Endothelial cell of umbilical vein (primary cell): ENCODE measurements at places on chromosomes 5 and 9. TPM values are rescaled to one million over a fixed set of nuclear protein-coding genes. Genes with fewer than 3 reads are reported as not detected.

The AGXT2 gene
- not detected in 2 replicates for total RNA-seq

The IFNA13 gene
- total RNA-seq = not detected in 2 replicates

The F2RL1 gene
- 21.9 and 42.6 TPM in 2 replicates for total RNA-seq

The SEMA6A gene
- total RNA-seq = 1.4 and 1.5 TPM in 2 replicates

The SPINK7 gene
- total RNA-seq = not detected in 2 replicates

The MSX2 gene
- total RNA-seq = not detected in 2 replicates

The PKD2L2 gene
- total RNA-seq = not detected in 2 replicates

The TERT gene
- not detected in 2 replicates for total RNA-seq

The PHF24 gene
- not detected in 2 replicates for total RNA-seq

The CCNO gene
- total RNA-seq = 0.58 and 0.88 TPM in 2 replicates

The PITX1 gene
- 0.42 and 6.0 TPM in 2 replicates for total RNA-seq

The LECT2 gene
- total RNA-seq = not detected in 2 replicates

The TSLP gene
- total RNA-seq = not detected in 2 replicates

- H3K27me3 ChIP-seq = peaks cover 1% of the 10 kb centered on the region
- DNase-seq = no peak
- no peaks in the 10 kb centered on the region for H3K4me1 ChIP-seq
- H3K36me3 ChIP-seq = no peaks in the 10 kb centered on the region
Measured at GRCh38 chr9:109274884-109275730, 45.8 kb downstream of the EPB41L4B start.

- H3K27ac ChIP-seq = no peak overlapping the region
- H3K4me1 ChIP-seq = no peaks in the 10 kb centered on the region
- no peak for DNase-seq
- no peaks in the 10 kb centered on the region for H3K36me3 ChIP-seq
- H3K4me3 ChIP-seq = no peak overlapping the region
- H3K27me3 ChIP-seq = no peaks in the 10 kb centered on the region
Measured at GRCh38 chr5:94508461-94509148, 109.8 kb downstream of the KIAA0825 start.

DNA sequence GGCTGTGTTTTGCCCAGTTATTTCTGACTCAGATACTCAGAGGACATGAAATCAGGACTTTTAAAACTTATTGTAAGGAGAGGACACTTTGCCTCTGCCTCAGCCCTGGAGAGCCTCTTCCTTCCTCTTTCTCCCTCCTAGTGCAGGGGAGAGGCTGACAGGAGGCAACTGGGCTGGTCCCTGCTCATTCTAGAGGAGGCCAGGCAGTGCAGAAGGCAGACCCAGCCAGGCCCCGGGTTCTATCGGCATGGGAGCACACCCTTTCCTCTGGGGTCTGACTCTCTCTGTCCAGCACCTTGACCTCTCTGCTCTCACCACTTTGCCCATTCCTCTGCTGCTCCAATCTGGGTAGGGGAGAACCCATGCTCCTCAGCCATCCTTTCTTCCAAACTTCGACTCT, 16.0 kb upstream of the SMIM32 start:
- peaks cover 3% of the 10 kb centered on the region for H3K27me3 ChIP-seq
- DNase-seq = no peak
- H3K4me3 ChIP-seq = no peak overlapping the region
- H3K36me3 ChIP-seq = no peaks in the 10 kb centered on the region
- H3K4me1 ChIP-seq = no peaks in the 10 kb centered on the region
- no peak overlapping the region for H3K27ac ChIP-seq

- peak overlapping the region; percentile 47 for H3K27ac ChIP-seq
- DNase-seq = peak; percentile 51
- peaks cover 22% of the 10 kb centered on the region for H3K4me1 ChIP-seq
- peaks cover 40% of the 10 kb centered on the region for H3K36me3 ChIP-seq
- H3K4me3 ChIP-seq = no peak overlapping the region
Measured at GRCh38 chr9:137268538-137269201, 8.9 kb upstream of the TOR4A start.

DNA sequence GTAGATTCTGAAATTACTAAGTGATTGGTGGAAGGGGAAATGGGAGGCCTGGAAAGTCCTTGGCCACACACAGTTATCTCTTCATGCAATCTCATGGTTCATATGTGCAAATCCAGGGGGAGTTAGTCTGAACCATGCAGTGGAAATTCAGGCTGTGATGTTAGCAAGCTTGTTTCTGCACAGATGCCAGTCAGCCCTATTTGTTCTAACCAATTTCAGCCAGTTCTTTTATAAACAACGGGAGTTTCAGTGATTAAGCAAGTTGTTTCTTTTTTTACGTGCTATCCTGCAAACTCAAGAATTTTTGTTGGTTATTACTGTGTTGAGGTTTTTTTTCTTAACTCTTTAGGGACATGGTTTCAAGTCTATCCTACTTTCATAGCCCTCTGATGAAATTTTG, 298.0 kb downstream of the FER start:
- H3K4me3 ChIP-seq = no peak overlapping the region
- no peaks in the 10 kb centered on the region for H3K4me1 ChIP-seq
- DNase-seq = no peak

- no peak overlapping the region for H3K4me3 ChIP-seq
- peaks cover 1% of the 10 kb centered on the region for H3K27me3 ChIP-seq
- H3K36me3 ChIP-seq = no peaks in the 10 kb centered on the region
- H3K27ac ChIP-seq = no peak overlapping the region
Measured at GRCh38 chr9:107878462-107878861, 388.9 kb upstream of the KLF4 start.

DNA sequence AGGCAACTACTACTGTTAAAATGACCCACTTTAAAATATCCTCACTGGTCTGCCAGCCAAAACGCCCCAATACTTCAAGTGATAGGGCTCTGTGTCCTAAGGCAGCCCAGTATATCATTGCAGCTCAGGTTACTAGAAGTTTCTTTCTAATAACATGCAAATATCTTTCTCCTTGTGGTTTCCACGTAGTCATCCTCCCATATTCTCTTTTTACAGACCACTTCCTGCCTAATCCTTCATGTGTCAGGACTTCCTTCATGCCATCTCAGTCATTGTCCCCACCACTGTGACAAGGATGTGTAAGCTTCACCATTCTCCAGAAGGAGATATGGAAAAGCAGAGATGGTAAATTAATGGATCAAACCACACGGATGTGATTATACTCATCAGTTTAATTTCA, 813.7 kb downstream of the MAT2B start:
- no peak for DNase-seq
- no peaks in the 10 kb centered on the region for H3K36me3 ChIP-seq
- no peak overlapping the region for H3K4me3 ChIP-seq
- H3K4me1 ChIP-seq = no peaks in the 10 kb centered on the region
- no peak overlapping the region for H3K27ac ChIP-seq
- H3K27me3 ChIP-seq = no peaks in the 10 kb centered on the region

GRCh38 chr5:652023-652515, 39.9 kb downstream of the CEP72 start:
- H3K4me3 ChIP-seq = no peak overlapping the region
- peaks cover under 1% of the 10 kb centered on the region for H3K4me1 ChIP-seq
- no peaks in the 10 kb centered on the region for H3K27me3 ChIP-seq
- no peak for DNase-seq
- peaks cover 3% of the 10 kb centered on the region for H3K36me3 ChIP-seq
- H3K27ac ChIP-seq = no peak overlapping the region

- H3K36me3 ChIP-seq = no peaks in the 10 kb centered on the region
- peak overlapping the region; percentile 50 for H3K27ac ChIP-seq
- no peak overlapping the region for H3K4me3 ChIP-seq
- DNase-seq = peak; percentile 74
- peaks cover 37% of the 10 kb centered on the region for H3K4me1 ChIP-seq
- no peaks in the 10 kb centered on the region for H3K27me3 ChIP-seq
Measured at GRCh38 chr5:130333089-130333488, 428.8 kb downstream of the CHSY3 start.

- no peaks in the 10 kb centered on the region for H3K36me3 ChIP-seq
- H3K4me1 ChIP-seq = no peaks in the 10 kb centered on the region
- DNase-seq = no peak
- no peak overlapping the region for H3K4me3 ChIP-seq
- H3K27me3 ChIP-seq = no peaks in the 10 kb centered on the region
- H3K27ac ChIP-seq = no peak overlapping the region
Measured at GRCh38 chr5:68834491-68834981, 259.3 kb upstream of the SLC30A5 start.

GRCh38 chr5:10653043-10653442, 89.2 kb downstream of the ANKRD33B start:
- H3K36me3 ChIP-seq = no peaks in the 10 kb centered on the region
- H3K4me1 ChIP-seq = no peaks in the 10 kb centered on the region
- no peaks in the 10 kb centered on the region for H3K27me3 ChIP-seq
- no peak overlapping the region for H3K27ac ChIP-seq
- H3K4me3 ChIP-seq = no peak overlapping the region

DNA sequence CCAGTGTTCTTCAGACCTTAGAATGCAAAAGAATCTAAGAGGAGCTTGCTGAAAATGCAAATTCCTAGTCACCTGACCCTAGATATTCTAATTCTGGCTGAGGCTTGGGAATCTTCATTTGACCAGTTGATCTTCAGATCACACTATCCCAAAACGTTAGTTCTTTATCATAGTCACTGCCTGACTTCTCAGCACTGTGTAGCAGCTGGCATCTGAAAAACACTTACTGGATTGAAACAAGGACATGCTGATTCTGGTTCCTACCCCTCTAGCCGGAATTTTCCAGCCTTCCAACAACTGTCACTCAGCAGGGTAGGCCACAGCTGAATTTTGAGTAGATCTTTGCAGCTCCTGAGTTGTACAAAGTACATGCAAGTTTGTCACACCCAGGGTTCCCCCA, 72.2 kb downstream of the EBF1 start:
- no peak for DNase-seq
- no peaks in the 10 kb centered on the region for H3K4me1 ChIP-seq
- H3K27ac ChIP-seq = no peak overlapping the region
- H3K36me3 ChIP-seq = no peaks in the 10 kb centered on the region

- H3K4me1 ChIP-seq = no peaks in the 10 kb centered on the region
- no peaks in the 10 kb centered on the region for H3K36me3 ChIP-seq
- no peak overlapping the region for H3K4me3 ChIP-seq
- DNase-seq = no peak
- H3K27ac ChIP-seq = no peak overlapping the region
Measured at GRCh38 chr9:93620881-93621820, 44.8 kb downstream of the PHF2 start.

GRCh38 chr5:6319116-6319515, 59.2 kb downstream of the MED10 start:
- H3K27ac ChIP-seq = no peak overlapping the region
- H3K4me1 ChIP-seq = no peaks in the 10 kb centered on the region
- no peaks in the 10 kb centered on the region for H3K36me3 ChIP-seq
- DNase-seq = no peak
- no peak overlapping the region for H3K4me3 ChIP-seq
- no peaks in the 10 kb centered on the region for H3K27me3 ChIP-seq

DNA sequence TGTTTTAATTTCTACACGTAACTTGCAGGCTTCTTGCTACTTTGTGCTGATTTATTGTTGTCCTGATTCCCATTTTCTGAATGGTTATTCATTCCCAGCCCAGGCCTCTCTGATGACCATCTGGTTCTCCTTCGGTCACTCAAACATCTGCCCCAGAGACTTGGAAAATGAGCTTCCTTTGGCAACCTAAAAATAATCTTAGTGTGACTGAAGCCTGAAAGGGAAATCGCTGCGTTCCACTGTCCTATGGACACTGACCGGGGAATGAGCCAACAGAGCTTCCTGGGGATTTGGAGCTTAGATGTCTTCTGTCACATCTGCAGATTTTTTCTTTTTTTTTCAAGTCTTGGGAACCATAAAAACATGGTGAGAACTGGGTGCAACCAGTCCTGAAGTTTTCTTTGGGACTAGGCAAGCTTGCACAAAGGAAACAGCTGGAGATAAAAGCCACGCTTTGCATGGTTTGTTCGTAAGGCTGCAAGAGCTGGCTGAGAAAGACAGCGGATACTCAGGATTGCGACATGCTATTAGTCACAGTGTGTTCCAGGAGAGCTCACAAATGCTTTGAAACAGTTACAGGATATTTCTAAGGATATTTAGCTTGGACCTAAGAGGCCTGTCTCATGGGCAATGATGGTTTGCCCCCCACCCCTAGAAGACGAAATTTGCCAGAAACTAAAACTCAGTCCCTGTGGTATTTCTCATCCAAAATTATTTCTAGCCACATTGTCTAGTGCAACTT, 146.2 kb downstream of the GOLPH3 start:
- no peaks in the 10 kb centered on the region for H3K27me3 ChIP-seq
- H3K4me1 ChIP-seq = peaks cover 39% of the 10 kb centered on the region
- H3K27ac ChIP-seq = peak overlapping the region; percentile 34
- H3K36me3 ChIP-seq = no peaks in the 10 kb centered on the region

DNA sequence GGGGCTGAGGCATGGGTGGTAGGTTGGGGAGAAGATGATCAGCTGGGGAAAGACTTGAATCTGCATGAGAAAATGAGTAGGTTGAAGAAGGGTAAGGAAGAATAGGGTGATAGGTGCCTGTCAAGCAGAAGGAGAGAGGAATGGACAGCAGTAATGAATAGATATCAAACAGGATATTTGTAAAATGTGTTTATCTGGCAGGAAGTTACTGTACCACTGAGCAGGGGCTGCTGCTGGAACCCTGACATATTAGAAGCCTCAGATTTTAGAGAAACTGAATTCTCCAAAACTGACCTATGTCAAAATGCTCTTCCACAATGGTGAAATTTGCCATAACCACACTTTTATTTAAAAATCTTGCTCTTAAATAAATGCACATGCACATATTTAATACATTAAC, 41.0 kb downstream of the CCDC192 start:
- no peak for DNase-seq
- no peaks in the 10 kb centered on the region for H3K4me1 ChIP-seq
- no peaks in the 10 kb centered on the region for H3K36me3 ChIP-seq
- H3K27ac ChIP-seq = no peak overlapping the region
- no peak overlapping the region for H3K4me3 ChIP-seq

DNA sequence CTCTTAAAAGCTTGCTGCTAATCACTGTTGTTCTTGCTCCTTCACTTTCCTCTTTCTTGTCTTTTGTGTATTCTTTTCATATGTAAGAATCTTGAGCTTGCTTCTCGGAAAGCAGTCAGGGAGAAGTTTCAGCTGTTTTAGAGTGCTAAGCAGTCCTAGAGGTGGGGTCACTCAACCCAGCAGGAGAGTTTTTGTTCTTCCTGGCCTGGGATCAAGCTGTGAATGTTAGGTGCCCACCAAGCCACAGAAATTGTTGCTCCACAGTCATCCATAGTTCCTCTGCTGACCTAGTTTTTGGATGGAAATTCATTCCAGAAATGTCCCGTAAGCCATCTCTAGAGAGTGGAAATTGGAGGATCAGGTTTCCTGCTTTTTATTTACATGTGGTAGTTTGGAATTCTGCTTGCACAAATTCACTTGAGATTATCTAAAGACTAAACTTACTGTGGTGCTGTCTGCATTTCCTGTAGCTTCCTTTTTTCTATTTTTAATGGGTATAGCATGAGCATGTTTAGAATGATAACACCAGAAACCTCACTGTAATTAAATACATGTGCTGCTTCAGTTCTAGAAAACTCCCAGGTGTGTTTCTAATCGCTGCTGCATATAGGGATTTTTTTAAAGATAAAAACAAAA, 108.7 kb downstream of the MAST4 start:
- no peaks in the 10 kb centered on the region for H3K36me3 ChIP-seq
- H3K4me1 ChIP-seq = no peaks in the 10 kb centered on the region
